Tibial artery (tissue), 4 donors: ENCODE measurements at places on chromosomes 3 and 15.
A peak's percentile ranks its signal among the peaks of the same experiment; 100 is the strongest.

DNA sequence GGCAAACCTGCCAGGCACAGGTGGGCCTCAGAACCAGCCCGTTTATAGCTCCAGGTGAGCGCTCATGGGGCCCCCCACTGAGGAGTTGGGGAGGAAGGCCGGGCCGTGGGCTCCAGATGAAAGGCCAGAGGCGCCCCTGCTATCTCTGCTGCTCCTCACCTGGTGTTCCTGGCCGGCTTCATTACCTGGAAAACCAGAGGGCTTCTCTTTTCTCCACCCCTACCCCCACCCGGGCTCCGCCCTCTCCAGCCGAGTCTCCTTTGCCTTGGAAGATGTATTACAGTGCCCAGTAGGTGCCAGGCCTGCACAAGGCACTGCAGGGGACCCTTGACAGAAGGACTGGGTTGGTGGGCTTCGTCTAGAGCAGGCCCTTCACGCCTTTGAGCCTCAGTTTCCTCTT, 111.4 kb downstream of the WNT7A start:
- DNase-seq: no peak

DNA sequence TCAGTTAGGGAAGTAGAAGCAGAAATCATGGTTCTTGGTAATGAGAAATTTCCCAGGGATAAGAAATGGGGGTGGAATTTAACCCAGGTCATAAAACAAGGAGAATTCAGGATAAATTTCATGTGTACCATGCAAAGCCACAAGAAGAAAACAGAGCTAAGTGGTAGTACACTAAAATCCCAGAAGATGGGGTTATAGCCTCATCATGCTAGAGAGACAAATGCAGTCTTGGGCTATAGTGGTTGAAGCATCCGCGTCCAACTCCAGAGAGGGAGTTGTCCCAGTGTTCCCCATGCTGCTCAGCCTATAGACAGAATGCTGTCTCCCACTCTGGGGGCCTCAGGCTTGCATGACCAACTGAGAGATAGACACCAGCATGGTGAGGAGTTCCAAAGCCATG, 36.2 kb upstream of the CLRN1 start:
- DNase-seq: no peak

GRCh38 chr15:23035964-23036566, 3.3 kb downstream of the TUBGCP5 start:
- DNase-seq: no peak

- DNase-seq: no peak
Measured at GRCh38 chr15:98231696-98232440, 271.4 kb downstream of the ARRDC4 start.

GRCh38 chr3:127744875-127745274, 72.1 kb downstream of the ABTB1 start:
- no peak for DNase-seq

DNA sequence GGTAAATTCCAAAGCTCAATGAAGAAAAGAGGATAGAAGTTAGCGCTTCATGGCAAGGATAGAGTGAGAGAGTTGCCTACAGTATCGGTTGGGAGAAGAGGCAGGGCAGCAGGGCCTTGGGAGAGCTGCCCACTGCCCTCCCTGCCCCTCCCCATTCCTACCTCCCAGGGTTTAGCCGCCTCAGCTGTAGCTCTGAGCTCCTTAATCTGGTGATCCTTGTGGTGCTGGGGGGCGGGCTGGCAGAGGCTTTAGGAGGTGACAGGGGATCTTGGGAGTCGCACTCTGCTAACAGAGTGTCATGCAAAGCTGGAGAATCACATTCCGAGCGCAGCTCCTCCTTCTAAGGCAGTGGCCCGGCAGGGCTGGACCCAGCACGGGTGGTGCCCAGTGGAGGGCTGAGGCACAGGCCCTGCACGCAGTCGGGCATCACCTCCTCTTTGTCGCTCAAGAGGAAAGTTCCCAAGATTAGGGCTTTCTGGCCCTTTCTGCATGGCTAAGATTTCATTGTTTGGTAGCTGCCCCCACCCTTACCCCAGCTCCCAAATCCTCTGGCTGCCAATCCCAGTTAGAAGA, 57.1 kb upstream of the POLG start:
- no peak for DNase-seq

GRCh38 chr15:101092156-101092866, 159.5 kb downstream of the CHSY1 start:
- DNase-seq: no peak

DNA sequence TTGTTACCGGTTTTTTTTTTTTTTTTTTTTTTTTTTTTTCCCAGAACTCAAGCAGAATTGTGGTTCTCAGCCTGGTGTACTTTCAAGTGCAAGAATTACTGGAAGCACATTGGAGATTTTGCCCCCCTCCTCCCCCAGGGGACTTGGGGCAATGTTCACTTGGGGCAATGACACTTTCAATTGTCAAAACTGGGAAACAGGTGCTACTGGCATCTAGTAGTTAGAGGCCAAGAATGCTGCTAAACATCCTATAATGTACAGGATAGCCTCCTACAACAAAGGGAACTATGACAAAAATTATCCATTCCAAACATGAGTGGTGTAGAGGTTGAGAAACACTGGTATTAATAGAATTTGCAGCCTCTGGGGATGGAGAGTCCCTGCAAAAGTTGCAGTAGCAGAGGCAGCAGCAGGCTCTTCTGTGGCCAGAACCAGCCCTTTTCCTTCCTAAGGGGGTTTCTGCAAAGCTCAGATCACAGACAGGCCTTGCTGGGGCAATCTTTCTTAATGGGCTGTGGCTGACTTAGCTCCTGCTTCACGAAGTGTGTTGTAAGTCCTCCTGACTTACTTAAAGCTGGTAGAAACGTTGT, 144.3 kb upstream of the MRPS22 start:
- no peak for DNase-seq

DNA sequence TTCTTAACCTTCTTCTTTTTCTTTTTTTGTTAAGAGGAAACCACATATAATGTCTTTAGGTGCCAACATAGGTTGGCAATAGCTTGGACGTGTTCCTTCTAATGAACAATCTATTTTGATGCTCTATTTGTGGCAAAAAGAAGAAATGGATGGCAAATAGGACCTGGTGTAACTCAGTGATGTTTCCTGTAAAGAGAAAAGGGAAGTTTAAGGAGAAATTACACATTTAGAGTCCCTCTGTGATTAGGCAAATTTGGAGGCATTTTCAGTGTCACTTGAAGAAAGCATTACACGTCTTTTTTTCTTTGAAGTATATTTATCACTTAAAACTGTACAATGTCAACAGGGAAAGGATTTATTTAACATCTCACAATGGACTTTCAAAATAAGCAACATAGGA, 327.1 kb downstream of the ZIC1 start:
- DNase-seq: no peak

DNA sequence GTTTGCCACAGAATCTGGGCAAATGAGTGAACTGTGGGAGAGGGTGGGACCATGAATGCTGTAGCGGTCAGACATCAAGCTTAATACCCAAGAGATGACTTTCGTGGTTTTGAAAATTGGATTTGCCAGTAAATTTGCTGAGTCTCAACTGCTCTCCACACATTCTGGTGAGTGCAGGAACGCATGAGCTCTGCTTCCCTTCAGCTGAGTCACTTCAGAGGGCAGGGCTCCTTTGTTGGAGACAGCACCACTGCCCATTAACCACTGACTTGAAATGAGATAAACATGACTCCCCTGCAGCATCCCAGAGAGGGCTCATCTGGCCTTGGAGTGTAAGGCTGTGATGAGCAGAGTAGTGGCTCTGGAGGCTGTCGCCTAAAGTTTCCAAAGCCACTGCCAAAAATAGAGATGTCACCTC, 22.6 kb downstream of the RARRES1 start:
- no peak for DNase-seq

GRCh38 chr3:49883998-49884397, 14.3 kb upstream of the CAMKV start:
- no peak for DNase-seq

GRCh38 chr15:68404056-68404798, 27.7 kb downstream of the ITGA11 start:
- DNase-seq: peak; percentile 55

DNA sequence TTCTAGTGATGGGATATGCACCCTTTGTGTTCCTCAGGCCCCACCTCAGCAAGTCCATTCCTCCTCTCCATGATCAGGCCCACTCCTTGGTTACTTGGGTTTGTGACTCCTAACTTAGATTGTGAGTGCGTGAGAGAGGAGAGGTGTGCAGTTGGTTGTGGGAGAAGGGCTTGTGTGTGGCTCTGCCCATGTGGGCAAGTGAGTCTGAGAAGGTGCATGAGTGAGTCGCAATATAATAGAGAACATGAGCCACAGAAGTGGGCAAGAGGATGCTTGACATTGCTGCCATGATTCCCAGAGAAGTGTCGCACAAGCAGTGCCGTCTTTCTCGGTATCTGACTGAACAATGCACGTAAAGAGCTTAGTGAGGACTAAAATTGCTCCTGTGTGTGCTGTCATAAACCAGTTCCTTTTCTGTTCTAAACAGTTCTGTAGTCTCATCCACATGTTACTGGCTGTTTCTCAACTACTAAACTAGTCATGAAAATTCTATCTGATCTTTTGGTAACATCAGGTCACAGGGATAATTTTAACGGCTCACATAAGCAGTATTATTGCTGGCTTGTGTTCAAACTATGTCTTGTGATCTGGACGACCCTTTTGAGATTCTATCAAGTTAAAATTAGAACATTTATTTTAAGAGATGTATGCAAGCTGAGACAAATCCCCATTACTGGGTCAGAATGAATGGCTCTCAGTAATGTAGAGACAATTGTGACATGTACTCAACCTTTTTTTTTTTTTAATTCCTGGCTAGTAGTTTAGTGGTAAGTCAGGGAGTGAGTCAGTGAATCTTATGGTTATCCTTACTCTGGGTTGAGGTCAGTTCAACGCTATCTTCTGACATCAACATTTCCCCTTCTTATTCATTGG, 25.6 kb downstream of the GYG1 start:
- no peak for DNase-seq

- DNase-seq: no peak
Measured at GRCh38 chr3:4575381-4575780, 82.2 kb downstream of the ITPR1 start.

DNA sequence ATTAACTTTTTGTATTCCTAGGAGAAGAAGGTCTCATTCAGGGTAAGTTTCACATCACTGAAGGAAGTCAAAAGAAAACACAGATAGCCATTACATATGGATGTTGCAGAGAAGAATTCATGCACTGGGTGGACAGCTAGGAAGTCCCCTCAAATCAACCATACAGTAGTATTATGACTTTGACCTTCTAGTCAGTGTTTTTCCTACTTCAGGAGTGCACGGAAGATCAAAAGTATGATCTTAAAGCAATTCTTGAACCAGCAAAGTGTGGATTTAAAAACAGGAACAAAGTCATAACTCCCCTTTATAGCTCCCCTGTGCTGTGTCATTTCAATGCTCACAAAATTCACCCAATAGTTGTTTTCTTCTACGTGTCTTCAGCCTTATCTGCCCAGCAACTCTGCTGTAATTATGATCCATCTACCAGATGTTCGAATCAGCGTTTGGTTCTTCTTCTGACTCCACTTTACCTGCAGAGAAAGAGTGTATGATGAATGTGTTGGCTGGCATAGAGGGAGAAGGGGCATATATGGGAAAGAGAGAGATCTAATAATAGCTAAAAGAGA, 118.1 kb upstream of the MEIS2 start:
- no peak for DNase-seq

GRCh38 chr3:15808679-15809310, 11.0 kb upstream of the ANKRD28 start:
- no peak for DNase-seq

DNA sequence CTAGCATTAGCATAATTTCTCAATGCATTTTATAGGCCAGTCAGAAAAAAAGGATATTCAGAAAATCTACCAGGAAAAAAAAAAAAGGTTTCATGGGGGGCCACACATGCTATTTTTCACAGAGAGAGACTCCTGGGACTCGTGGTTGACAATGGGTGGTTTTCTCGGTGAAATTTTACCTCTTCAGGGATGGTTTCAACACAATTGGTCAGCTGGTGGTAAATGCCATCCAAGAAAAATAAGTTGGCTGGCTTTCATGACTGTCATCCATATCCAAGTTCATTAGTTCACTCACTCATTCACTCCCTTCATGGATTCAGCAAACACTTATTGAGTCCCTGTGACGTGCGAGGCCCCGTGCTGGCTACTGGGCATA, 217.3 kb downstream of the SHQ1 start:
- no peak for DNase-seq

GRCh38 chr3:21170964-21171363, 580.0 kb downstream of the ZNF385D start:
- no peak for DNase-seq

GRCh38 chr15:78938658-78939488, 6.0 kb downstream of the CTSH start:
- no peak for DNase-seq

DNA sequence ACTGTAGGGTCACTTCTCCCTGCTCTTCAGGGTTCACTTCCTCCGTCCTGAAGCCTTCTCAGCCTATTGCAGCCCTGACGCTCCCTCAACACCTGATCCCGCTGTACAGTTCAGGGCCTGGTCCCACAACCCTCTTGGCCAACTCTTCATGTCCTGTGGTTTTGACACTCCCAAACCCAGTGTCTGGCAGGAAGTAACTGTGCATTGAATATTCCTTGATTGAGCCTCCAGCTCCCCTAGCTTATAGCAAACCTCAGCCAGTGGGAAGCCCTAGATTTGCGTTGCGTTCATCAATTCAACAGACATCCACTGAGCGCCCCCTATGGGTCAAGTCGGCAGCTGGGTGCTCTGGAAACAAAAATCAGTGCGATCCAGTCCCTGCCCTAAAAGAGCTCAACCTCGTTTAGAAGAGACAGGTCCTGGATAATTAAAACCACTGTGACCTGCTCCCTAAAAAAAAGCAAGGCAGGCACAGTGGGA, 13.5 kb downstream of the UBAP1L start:
- peak; percentile 81 for DNase-seq

DNA sequence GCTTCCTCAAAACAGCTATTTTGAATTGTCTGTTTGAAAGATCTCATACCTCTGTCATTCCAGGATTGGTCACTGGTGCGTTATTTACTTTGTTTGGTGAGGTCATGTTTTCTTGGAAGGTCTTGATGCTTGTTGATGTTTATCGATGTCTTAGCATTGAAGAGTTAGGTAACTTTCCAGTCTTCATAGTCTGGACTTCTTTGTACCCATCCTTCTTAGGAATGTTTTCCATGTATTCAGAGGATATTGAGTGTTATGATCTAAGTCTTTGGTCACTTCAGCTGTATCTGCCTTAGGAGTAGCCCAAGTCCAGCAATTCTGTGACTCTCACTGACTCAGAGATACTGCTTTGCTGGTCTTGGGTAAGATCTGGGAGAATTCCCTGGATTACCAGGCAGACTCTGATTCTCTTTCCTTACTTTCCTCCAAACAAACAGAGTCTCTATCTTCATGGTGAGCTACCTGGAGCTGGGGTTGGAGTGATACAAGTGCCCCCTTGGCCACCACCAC, 398.6 kb downstream of the ZIC4 start:
- no peak for DNase-seq
